ENCODE measurements at places on chromosomes 11 and 22. TPM values are rescaled to one million over a fixed set of nuclear protein-coding genes. Genes with fewer than 3 reads are reported as not detected.
A peak's percentile ranks its signal among the peaks of the same experiment; 100 is the strongest.

- H3K27ac ChIP-seq, result no peak overlapping the region
- H3K27me3 ChIP-seq, result no peaks in the 10 kb centered on the region
- no peaks in the 10 kb centered on the region for H3K36me3 ChIP-seq
- H3K4me1 ChIP-seq, result no peaks in the 10 kb centered on the region
- no peak for DNase-seq
Measured at GRCh38 chr11:87490671-87491070, 452.9 kb downstream of the TMEM135 start.

- H3K27me3 ChIP-seq, result no peaks in the 10 kb centered on the region
- DNase-seq, result no peak
- no peak overlapping the region for H3K27ac ChIP-seq
- H3K4me1 ChIP-seq, result no peaks in the 10 kb centered on the region
Measured at GRCh38 chr22:47593291-47593690, 830.8 kb downstream of the TBC1D22A start.

DNA sequence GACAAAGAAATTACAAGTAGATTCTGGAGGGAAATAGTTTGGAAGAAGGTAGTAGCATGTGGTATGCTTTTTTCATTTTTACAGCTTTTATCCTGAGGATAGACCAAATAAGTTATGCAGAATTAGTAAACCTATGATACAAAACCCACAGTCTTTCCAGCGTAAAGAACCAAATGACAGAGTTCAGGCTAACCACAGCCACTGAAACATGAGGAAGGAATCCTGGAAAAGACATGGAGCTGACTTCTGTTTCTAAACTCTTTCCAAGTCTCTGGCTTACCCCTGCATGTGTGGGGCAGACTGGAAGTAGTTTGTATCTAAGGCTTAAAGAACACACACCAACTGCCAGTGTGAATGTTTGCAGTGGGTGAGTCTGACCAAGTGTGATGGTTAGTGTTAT lies 258.4 kb upstream of the TENM4 start:
- no peaks in the 10 kb centered on the region for H3K27me3 ChIP-seq
- H3K36me3 ChIP-seq, result no peaks in the 10 kb centered on the region
- no peak for DNase-seq
- H3K4me1 ChIP-seq, result no peaks in the 10 kb centered on the region
- no peak overlapping the region for H3K27ac ChIP-seq
- no peak overlapping the region for H3K4me3 ChIP-seq

DNA sequence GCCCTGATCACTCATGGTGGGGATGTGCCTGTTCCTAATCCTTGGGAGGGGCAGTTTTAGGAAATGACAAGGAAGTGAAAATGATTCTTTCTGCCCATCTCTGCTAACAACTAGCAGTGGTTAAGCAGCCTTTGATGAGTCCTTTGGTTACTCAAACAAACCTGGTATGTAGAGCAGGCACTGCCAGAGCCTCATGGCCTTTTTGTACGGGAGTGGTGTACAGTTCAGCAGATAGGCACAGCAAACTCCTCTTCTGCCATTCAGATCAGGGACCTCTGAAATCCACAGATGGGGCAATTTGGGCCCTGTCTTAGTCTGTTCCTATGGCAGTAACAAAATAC lies 66.2 kb downstream of the FZD4 start:
- DNase-seq, result no peak
- peaks cover 19% of the 10 kb centered on the region for H3K27me3 ChIP-seq
- no peak overlapping the region for H3K27ac ChIP-seq
- H3K4me3 ChIP-seq, result no peak overlapping the region
- H3K36me3 ChIP-seq, result no peaks in the 10 kb centered on the region

MS4A15 gene
- not detected for total RNA-seq

TMEM184B gene
- 35.5 TPM for total RNA-seq

DNA sequence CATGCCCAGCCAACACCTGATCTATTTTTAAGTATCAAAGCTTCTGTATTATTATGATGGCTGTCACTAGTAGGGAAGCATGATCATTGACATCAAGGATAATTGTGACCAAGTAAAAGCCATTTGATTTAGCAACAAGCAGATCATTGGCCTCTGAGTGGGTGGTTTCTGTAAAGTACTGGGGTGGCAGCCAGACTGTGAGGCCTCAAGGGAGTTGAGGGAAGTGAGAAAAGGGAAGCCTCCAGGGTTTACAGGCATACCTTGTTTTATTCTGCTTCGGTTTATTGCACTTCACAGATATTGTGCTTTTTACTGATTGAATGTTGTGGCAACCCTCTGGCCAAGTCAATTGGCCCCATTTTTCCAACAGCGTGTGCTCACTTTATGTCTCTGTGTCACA lies 60.1 kb downstream of the PRR5L start:
- H3K4me1 ChIP-seq, result peaks cover 46% of the 10 kb centered on the region
- H3K27me3 ChIP-seq, result peaks cover 64% of the 10 kb centered on the region
- no peaks in the 10 kb centered on the region for H3K36me3 ChIP-seq
- H3K27ac ChIP-seq, result no peak overlapping the region
- DNase-seq, result no peak

ACTN3 gene
- total RNA-seq, result not detected

DNA sequence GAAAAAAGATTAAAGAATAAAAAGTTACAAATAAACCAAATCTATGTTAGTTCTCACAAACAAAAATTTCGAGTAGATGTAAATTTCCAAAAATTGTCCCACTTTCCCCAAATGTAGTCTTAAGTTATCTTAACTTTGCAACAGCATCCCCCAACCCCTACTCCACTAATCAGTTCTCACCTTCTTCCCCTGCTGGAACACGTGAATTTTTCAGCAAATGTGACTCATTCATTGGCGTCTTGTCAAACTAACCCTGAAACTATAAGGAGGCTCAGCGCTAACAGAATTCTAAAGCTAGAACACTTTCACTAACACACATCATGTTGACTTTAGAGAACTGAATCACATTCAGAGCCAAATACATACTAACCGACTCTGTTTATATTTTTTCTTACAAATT lies 46.1 kb downstream of the PHF21A start:
- no peak overlapping the region for H3K4me3 ChIP-seq
- no peak for DNase-seq
- H3K36me3 ChIP-seq, result peaks cover 10% of the 10 kb centered on the region
- peaks cover 8% of the 10 kb centered on the region for H3K4me1 ChIP-seq

GRCh38 chr11:78414321-78415051 lies 3.1 kb downstream of the GAB2 start:
- H3K27me3 ChIP-seq, result peaks cover 13% of the 10 kb centered on the region
- H3K27ac ChIP-seq, result no peak overlapping the region
- peaks cover 18% of the 10 kb centered on the region for H3K36me3 ChIP-seq
- no peak overlapping the region for H3K4me3 ChIP-seq
- H3K4me1 ChIP-seq, result peaks cover 40% of the 10 kb centered on the region
- no peak for DNase-seq

DNA sequence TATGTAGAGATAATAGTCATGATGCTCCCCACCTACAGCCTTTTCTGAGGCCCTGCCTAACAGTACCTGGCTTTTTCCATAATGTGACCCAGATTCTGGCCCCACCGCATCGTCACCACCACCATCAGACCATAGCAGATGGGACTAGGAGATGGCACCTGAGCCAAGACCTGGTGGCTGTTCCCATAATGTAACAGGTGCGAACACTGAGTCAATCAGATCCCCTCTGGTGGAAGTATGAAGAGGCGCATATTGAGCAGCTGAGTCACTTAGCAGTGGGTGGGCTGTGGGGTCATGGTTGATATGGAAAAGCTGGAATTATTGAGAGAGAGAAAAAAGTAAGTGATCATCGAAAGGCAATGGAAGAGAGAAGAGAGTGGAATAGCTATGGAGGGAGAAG lies 578.0 kb upstream of the CADM1 start:
- H3K36me3 ChIP-seq, result no peaks in the 10 kb centered on the region
- no peak for DNase-seq
- H3K27me3 ChIP-seq, result no peaks in the 10 kb centered on the region

DNA sequence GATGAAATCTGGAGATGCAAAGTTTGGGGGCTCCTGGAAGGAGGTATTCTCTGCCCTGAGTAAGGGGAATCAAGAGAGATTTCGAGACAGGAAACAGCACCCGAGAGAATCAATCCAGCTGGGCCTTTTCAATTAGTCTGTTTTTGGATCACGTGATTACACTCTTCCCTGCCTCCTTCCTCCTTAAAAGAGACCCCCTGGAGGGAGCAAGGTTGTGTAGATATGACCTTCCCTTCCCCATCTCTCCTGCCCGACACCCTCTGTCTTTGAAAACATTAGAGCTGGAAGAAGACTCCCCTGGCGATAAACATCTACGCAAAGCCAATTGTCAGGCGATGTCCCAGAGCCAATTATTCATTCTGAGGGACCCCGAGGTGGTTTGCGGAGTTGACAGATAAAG lies 407.9 kb downstream of the MIAT start:
- no peak overlapping the region for H3K4me3 ChIP-seq
- H3K4me1 ChIP-seq, result peaks cover 4% of the 10 kb centered on the region
- no peak for DNase-seq
- H3K36me3 ChIP-seq, result no peaks in the 10 kb centered on the region
- peaks cover 5% of the 10 kb centered on the region for H3K27me3 ChIP-seq

NRIP3 gene
- total RNA-seq, result 0.91 TPM

TYMP gene
- total RNA-seq, result 108 TPM

GRCh38 chr11:128458321-128458720 lies 129.0 kb downstream of the ETS1 start:
- peaks cover 83% of the 10 kb centered on the region for H3K36me3 ChIP-seq
- H3K27ac ChIP-seq, result no peak overlapping the region
- peaks cover 50% of the 10 kb centered on the region for H3K4me1 ChIP-seq
- no peak overlapping the region for H3K4me3 ChIP-seq
- no peak for DNase-seq

POU2AF2 gene
- not detected for total RNA-seq

DNA sequence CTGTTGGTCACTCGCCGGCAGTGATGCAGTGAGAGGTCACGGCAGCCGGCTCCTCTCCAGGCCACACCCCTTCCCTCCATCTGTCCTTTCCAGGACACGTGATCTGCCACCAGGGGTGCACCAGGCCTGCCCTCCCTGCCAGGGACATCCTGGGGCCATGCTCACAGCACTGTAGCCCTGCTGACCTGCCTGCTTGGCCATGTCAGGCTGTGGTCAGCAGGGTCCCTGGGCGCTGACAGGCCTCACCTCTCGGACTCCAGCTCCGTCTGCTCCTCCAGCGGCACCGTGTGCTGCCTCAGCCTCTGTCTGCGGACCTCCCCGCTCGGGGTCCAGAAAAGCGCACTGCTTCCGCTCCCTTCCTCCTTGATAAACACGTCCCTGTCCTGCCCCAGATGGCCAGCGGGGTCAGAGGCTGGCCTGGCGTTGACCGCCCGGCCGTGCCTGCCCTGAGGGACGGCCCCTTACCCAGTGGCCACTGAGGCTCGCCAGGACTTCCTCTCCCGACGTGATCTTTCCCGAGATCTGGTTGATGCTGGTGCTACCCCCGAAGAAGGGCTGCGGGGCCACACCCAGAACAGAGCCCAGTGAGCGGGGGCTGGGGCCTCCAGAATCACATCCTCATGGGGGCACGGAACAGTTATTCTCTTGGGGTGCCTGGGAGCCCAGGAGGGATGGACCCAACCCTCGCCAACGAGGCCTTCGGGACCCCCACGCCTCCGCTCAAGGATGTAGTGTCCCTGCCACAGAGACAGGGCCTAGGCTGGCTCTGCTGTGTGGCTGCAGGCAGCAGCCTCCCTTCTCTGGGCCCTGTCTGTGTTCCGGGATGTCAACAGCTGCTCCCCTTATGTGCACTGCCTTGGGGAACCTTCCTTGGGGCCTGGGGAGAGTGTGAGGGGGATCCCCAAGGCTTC lies 36.3 kb upstream of the CARS1 start:
- no peak overlapping the region for H3K27ac ChIP-seq
- no peaks in the 10 kb centered on the region for H3K36me3 ChIP-seq
- H3K27me3 ChIP-seq, result peaks cover 7% of the 10 kb centered on the region
- no peak overlapping the region for H3K4me3 ChIP-seq
- peaks cover 10% of the 10 kb centered on the region for H3K4me1 ChIP-seq

DNA sequence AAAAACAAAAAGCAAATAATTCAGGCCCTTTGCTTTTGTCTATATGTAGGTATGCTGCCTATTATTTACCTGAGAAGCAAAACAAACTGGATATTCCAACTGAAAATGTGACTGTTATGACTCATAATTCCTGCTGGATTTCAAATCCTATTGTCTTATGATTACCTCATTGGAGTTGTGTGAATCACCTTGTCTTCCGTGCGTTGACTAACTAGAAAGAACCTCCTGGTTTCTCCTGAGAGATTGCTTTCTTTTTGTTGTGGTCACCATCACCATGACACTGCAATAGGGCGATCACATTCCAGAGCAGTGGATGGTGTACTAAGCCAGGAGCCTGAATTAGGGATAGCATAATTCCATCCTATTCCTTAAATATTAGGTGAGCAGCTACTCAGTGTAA lies 23.0 kb upstream of the EXPH5 start:
- H3K27me3 ChIP-seq, result peaks cover 28% of the 10 kb centered on the region
- DNase-seq, result no peak
- H3K4me3 ChIP-seq, result no peak overlapping the region
- H3K4me1 ChIP-seq, result peaks cover 5% of the 10 kb centered on the region

- peaks cover 5% of the 10 kb centered on the region for H3K27me3 ChIP-seq
- H3K27ac ChIP-seq, result no peak overlapping the region
- no peak for DNase-seq
- H3K4me1 ChIP-seq, result peaks cover 16% of the 10 kb centered on the region
- no peak overlapping the region for H3K4me3 ChIP-seq
Measured at GRCh38 chr11:15106201-15106965, 8.3 kb upstream of the INSC start.

- H3K4me1 ChIP-seq, result peaks cover 44% of the 10 kb centered on the region
- DNase-seq, result no peak
Measured at GRCh38 chr22:44188986-44189630, 8.4 kb downstream of the PARVG start.

GRCh38 chr11:128757886-128758612 lies 64.2 kb downstream of the FLI1 start:
- peak overlapping the region; percentile 27 for H3K4me3 ChIP-seq
- H3K4me1 ChIP-seq, result peaks cover 61% of the 10 kb centered on the region

DNA sequence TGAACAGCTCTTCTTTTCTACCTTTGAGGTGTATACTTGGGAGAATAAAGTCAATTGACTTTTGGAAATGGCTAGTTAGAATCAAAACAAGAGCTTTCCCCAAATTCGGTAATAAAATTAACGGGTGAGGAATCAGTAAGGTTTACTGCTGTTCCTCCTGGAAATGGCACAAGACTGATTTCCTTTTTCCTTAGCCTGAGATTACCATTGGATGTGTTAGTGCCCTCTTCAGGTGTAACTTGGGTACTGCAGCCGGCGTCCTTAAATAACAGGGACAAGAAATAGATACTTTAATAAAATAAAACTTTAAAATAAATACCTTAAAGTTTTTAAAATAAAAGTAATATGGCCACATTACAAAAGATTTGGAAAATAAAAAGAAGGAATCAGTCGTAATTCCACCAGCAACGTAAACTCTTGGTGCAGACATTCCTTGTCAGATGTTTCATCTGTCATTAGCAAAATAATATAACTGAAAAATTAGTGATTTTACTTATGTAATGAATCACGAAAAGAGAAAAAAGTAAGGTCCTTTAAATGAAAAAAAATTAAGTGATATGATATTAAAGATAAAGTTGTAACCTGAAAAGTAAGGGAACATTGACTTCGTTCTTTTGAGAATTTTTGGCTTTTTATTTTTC lies 29.7 kb downstream of the ZFTA start:
- H3K36me3 ChIP-seq, result no peaks in the 10 kb centered on the region
- H3K4me3 ChIP-seq, result no peak overlapping the region
- H3K4me1 ChIP-seq, result peaks cover 2% of the 10 kb centered on the region
- no peaks in the 10 kb centered on the region for H3K27me3 ChIP-seq

SNAP29 gene
- total RNA-seq, result 38.5 TPM

ANGPTL5 gene
- total RNA-seq, result not detected

- H3K27ac ChIP-seq, result no peak overlapping the region
- no peaks in the 10 kb centered on the region for H3K4me1 ChIP-seq
- no peaks in the 10 kb centered on the region for H3K27me3 ChIP-seq
- no peak overlapping the region for H3K4me3 ChIP-seq
Measured at GRCh38 chr11:2661173-2662023, 38.4 kb downstream of the KCNQ1OT1 start.

GRCh38 chr11:20488352-20488751 lies 100.8 kb downstream of the PRMT3 start:
- no peaks in the 10 kb centered on the region for H3K27me3 ChIP-seq
- no peaks in the 10 kb centered on the region for H3K4me1 ChIP-seq
- H3K36me3 ChIP-seq, result peaks cover 24% of the 10 kb centered on the region
- no peak for DNase-seq
- H3K27ac ChIP-seq, result no peak overlapping the region

Data from activated CD8-positive, alpha-beta memory T cell treated with anti-CD3 and anti-CD28 coated beads, Interleukin-2, amount 10 ng/mL, durations not matched to agents 7 days and 5 days (primary cell).